ENCODE measurements at places on chromosomes 4 and X.

DNA sequence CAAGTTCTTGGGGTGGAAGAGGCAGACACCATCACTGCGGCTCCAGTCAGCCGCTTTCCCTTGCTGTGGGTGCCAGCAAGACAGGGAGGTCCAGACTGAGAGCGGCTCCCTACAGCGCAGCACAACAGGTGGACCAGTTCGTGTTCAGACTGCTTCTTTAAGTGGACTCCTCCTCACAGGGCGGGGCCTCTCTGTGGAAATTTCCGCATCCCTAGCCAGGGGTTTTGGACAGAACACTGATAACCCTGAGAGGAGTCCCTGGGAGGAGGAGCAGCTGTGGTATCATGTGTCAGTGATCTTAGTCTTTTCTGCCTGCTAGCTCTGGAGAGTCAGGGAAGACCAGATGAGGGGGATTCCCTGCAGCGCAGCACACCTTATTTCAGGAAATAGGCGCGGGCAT, 48.5 kb downstream of the MAGEC2 start:
- DNase-seq, result no peak

DNA sequence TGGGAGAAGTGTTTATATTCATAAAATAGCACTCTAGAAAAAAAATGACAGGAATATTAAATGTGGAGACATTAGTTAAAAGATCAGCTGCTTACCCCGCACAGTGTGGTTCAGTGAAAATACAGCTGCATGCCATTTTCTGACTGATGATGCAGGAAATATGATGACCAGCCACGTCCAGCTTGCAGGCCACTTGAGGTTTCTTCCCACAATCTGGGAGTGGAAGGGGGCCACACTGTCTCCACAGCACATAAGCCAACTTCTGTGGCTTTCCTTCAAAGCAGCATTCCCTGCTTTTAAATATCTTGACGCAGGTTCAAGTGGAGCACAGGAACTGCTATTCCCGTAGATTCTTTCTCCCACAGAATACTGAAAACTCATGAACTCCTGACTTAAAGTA, 173.4 kb upstream of the GALNT7 start:
- DNase-seq, result no peak

- DNase-seq, result no peak
Observed at GRCh38 chrX:17584248-17584681, 153.0 kb upstream of the SCML1 start.

GRCh38 chrX:155673338-155673737, 60.6 kb upstream of the TMLHE start:
- no peak for DNase-seq

- DNase-seq, result no peak
Observed at GRCh38 chrX:153386097-153386496, 15.1 kb downstream of the PNMA6E start.

DNA sequence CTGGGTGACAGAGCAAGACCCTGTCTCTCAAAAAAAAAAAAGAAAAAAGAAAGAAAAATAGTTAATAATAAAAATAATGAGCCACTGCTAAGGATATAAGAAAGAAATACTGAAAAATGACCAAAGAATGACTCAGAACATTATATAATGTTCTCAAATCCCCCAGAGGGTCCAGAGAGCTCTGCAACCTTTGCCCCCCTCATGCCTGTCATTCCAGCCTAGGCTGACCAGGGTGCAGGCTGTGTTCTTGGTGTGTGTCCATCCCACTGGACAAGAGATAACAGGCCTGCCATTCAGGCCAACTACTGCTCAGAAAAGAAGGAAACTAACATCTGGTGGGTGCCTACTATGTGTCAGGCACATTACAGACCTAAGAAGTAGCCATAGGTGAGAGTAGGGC, 72.7 kb upstream of the EDNRA start:
- DNase-seq, result no peak

DNA sequence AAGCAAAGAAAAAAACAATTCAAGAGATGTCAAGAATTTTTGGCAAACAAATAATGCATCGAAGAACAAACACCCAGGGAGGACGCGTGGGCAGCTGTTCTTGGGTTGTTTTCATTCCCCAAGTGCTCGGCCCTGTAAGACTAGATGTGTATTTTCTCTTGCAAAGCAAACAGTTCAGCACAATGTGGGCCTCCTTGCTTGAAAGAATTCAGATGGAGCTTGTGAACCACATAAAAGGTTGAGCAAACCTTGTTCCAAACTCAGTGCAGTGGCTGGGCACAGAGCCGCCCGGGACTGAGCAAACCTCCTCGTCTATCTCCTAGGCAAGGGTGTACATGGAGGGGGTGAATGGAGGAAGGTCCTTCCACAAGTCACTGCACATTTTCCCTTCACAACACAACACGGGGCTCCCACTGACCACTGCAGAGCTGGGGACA, 82.4 kb downstream of the HTRA3 start:
- no peak for DNase-seq

- peak; percentile 20 for DNase-seq
Observed at GRCh38 chrX:7170898-7171297, 22.9 kb upstream of the PUDP start.

GRCh38 chr4:140724760-140725159, 31.4 kb downstream of the TBC1D9 start:
- no peak for DNase-seq

- DNase-seq, result no peak
Observed at GRCh38 chr4:93529692-93530372, 298.7 kb upstream of the ATOH1 start.

- DNase-seq, result no peak
Observed at GRCh38 chr4:81620442-81620841, 148.7 kb upstream of the RASGEF1B start.

DNA sequence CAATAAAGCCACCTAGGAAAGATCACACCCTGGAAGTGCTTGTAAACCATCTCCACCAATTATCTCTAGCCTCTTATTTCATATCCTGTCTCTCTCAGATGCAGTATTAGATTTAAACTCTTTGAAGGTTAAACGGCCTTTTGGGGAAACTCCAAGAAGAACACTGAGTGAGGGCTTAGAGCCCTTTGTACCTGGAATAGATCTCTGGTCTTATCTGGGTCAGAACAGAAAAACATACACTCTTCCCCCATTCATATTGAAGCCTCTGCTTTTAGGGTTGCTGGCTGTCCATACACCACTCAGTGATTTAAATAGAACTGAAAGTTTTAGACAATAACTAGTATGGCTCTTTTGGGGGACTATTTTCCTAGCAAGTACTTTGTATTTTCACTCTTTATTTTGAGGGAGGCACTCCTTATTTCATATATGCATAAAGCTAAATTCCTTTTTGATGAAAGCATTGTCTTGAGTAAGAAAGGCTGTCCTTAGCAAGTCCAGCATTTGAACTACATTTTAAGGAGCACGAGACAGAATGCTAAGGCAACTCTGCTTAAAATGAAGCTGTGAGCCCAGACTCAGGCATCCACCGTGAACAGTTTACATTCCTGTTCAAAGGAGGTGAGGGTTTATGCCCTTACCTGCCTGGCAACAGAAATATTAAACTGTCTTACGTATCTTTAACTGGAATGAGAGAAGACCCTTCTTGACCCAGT, 17.4 kb downstream of the YY2 start:
- DNase-seq, result no peak

- DNase-seq, result no peak
Observed at GRCh38 chr4:26069218-26069617, 155.2 kb downstream of the SMIM20 start.

GRCh38 chrX:43910012-43910411, 27.8 kb upstream of the MAOB start:
- no peak for DNase-seq

- no peak for DNase-seq
Observed at GRCh38 chrX:154797006-154797405, 8.3 kb downstream of the MPP1 start.

DNA sequence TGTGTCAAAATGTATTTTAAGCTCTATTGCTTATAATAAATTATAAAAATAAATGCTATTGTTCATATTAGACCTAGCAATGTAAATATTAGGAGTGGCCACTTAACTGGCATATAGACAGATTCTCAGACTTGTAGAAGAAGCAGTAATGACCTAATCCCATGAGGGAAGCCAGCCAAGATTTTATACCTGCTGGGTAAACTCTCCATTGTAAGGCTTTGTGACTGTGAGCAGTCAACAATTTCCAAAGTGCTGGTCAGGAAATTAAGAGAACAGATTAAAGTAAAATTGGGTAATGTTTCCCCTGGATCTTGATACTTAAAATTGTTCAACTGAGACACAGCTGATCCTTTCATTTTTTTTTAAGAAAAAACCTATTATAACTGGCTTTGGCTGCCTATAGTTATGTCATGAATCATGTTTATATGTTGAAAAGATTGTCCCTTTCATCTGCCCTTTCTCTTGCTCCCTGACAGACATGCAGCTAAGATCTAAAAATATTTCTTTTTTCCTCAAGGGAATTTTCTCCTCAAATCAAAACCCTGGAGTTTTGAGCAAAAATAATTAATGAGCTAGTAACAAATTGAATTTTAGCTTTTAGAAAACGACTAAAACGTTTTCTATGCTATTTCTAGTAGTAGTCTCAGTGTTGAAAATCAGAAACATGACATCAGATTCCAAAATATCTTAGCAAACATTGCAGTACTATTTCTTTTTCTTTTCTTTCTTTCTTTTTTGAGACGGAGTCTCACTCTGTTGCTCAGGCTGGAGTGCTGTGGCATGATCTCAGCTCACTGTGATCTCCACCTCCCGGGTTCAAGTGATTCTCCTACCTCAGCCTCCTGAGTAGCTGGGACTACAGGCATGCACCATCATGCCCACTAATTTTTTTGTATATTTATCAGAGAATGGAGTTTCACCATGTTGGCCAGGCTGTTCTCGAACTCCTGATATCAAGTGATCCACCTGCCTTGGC, 77.9 kb downstream of the ADGRL3 start:
- no peak for DNase-seq

DNA sequence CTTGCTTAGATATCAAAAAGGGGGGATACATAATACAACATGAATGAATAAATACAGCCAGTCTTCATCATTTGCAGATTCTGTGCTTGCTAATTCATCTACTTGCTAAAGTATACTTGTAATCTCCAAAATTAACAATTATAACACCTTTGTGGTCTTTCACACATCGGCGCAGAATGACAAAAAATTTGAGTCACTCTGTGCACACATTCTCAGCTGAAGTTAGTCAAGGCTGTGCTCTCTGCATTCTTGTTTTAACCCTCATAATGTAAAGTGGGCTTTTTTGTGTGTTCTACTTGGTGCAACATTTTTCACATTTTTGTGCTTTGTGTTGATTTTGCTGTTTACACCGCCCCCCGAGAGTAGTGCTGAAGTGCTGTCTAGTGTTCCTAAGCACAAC, 65.8 kb upstream of the GPRIN3 start:
- no peak for DNase-seq

DNA sequence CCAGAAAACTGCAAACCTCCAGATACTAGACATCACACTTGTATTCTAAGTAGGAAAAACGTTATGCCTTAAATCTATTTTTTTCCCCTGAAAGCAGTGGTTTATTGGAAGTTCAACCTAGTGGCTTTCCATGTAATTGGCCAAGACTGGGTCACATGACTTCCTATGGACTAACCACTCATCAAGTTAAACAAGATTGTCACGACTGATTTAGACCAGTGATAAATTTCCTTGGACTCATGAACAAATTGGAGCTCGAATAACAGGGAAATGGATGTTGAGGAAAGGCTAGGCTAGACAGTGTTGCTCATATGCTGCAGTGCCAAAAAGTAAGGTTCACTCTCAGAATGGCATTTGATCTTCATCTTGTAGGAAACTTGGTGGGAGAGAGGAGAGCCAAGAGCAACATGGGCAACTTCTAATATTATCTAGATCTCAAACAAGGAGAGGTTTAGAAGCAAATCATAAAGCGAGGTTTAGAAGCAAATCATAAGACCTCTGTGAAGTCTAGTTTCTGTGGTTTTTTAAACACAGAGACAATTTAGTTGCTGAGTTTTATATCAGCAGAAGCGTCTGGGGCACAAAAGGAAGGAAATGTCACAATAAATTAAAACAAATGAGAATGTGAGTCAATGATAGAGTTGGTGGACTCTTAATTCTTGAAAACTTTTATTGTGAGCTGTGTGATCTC, 165.6 kb upstream of the BOD1L1 start:
- DNase-seq, result no peak

All from stimulated activated CD4-positive, alpha-beta T cell treated with anti-CD3 and anti-CD28 coated beads, Interleukin-4, amount 100 ng/mL, for 48 hours (primary cell).